Fibroblast of upper back skin (primary cell): ENCODE measurements at places on chromosomes 16 and 17.
A peak's percentile ranks its signal among the peaks of the same experiment; 100 is the strongest.

DNA sequence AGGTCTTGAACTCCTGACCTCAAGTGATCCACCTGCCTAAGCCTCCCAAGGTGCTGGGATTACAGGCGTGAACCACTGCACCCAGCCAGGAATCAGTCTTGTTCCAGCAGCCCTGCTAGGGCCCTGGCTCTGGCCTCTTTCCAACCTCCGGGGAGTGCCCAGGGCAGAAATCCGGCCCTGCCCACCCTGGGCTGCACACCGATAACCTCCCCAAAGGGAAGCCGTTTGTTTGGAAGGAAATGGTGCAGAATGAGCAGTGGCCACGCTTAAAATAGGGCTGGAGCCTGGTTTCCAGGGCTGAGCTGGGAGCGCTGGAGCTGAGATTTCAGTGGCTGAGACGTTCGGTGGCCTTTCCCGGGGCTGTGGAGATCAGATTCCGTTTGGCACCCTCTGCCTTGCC, 17.8 kb upstream of the EMP2 start:
- DNase-seq, result no peak

DNA sequence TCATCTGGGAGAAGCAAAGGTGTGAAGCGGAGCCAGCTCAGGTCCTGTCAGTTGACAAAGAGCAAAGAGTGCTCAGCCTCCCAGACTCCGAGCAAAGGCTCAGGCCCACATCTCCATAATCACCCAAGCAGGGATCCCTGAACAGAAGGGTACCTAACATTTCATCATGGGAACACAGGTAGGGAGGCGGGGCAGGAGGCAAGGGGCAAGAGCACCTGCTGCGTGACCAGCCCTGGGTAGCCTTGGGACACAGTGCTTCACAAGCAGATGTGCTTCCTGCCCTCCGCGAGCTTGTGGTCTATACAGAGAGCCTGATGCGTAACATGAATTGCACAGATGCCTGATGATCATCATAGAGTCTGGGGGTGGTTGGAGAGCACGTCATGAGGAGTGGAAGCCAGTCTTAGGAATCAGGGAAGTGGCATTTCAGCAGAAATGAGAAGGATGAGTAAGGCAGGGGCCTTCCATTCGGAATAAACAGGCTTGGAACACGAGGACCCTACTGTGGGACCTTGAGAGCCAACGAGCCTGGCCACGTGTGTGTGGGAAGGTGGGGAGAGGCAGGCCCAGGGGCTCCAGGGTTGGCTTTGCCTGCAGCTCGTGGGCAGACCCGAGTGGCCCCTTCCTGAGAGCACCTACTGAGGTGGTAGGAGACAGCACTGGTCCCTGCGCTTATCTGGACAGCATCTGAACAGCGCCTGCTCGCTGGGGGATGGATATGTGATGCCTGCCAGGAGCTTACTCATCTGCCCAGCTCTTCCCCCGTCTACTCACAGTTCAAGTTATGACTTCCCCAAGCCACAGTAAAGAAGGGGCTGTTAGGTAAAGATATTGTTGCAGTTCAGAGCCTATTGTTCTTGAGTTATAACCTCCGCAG, 125.8 kb downstream of the CCDC182 start:
- DNase-seq, result peak; percentile 52

DNA sequence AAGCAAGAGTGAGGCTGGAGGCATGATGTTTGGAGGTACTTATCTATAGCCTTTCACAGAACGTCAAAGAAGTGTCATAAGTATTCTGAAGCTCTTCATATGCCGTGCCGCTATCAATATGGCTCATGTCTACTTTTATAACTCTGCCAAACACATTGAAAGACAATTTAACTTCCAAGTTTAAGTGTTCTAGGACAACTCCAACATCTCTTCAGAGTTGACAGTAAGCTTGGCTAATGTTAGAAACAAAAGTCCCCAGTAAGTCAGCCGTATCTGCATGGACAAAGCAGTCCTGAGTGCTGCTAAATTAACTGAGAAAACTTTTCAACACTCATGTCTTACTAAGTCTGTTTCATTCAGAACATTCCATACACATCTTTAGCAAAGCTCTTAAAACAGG, 32.2 kb downstream of the GRB2 start:
- DNase-seq, result no peak

DNA sequence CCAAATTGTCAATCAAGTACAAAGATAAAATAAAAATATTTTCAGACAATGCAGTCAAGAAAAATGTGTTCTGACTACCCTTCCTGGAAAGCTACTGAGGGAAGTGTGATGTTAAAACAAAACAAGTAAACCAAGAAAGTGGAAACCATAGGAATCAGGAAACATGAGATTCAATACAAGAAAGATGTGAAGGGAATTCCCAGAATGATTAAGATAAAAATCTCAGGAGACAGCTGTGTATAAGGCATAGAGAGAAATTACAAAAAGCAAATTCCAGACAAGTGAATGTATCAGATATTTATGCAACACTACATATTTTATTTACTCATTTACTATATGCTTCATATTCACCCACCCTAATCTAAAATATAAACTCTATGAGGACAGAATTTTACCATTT, 32.2 kb downstream of the TRIM37 start:
- peak; percentile 39 for DNase-seq

- no peak for DNase-seq
Measured at GRCh38 chr16:2486645-2487516, 12.0 kb downstream of the TBC1D24 start.

- DNase-seq, result no peak
Measured at GRCh38 chr16:2826591-2827373, 3.3 kb upstream of the ZG16B start.

- DNase-seq, result no peak
Measured at GRCh38 chr17:81395600-81396277, 482 bp downstream of the BAHCC1 start.

GRCh38 chr17:34487626-34488025, 91.8 kb upstream of the TMEM132E start:
- no peak for DNase-seq

- no peak for DNase-seq
Measured at GRCh38 chr16:22739077-22739476, 74.9 kb upstream of the HS3ST2 start.

GRCh38 chr16:68496689-68497088, 42.4 kb upstream of the ZFP90 start:
- no peak for DNase-seq

- DNase-seq, result no peak
Measured at GRCh38 chr16:7843261-7843660, 510.6 kb downstream of the RBFOX1 start.

DNA sequence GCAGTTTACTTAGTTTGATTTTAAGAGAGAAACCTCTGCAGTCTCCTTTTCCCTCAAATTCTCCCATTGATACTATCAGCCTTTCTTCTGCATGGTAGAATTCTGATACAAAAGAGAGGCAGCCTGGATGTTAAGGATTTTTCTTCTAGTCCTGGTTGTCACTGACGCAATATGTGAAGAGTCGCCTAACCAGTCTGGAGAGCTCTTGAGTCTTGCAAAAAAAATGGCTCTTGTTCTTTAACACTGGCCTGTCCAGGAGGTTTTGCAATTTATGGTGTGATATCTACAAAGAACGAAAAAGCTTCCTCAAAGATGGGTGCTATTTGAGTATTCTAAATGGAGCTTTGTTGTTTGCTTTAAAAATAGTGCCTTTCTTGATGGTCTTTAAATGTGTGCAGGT, 28.9 kb downstream of the COX10 start:
- DNase-seq, result no peak

DNA sequence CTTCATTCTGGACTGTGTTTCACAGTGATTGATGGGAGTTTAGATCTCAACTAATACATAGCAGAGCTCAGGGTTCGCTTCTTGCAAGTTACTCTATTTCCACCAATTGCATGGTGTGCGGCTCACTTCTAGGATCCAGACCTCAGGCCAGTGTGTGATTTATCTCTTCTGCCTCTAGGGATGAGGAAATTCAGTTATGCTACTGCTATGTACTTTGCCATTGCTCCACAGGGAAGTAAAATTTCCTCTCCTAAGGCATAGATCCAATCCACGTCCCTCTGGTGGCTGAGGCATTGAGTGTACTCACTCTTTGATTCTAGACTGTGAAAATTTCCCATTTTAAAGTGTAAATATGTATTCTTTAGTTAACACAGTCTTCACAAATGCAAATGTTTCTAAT, 214.1 kb downstream of the HS3ST3B1 start:
- peak; percentile 27 for DNase-seq

DNA sequence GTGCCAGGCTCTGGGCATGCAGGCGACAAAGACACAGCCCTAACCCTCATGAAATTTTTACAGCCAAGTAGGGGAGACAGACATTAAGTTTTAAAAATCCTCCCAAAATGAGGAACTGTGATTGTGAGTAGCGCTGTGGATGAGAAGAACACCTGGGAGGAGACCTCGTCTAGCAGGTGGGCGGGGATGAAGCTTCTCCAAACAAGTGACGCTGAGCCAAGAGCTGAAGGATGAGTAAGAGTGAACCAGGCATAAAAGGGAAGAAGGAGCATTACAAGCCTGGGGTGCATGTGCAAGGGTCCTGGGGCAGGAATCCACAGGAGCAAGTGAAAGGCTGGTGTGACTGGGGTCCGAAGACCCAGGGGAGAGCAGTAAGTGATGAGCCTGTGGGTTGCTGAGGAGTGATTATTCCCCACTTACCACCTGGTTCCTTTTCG, 149.4 kb upstream of the HS3ST2 start:
- DNase-seq, result no peak

DNA sequence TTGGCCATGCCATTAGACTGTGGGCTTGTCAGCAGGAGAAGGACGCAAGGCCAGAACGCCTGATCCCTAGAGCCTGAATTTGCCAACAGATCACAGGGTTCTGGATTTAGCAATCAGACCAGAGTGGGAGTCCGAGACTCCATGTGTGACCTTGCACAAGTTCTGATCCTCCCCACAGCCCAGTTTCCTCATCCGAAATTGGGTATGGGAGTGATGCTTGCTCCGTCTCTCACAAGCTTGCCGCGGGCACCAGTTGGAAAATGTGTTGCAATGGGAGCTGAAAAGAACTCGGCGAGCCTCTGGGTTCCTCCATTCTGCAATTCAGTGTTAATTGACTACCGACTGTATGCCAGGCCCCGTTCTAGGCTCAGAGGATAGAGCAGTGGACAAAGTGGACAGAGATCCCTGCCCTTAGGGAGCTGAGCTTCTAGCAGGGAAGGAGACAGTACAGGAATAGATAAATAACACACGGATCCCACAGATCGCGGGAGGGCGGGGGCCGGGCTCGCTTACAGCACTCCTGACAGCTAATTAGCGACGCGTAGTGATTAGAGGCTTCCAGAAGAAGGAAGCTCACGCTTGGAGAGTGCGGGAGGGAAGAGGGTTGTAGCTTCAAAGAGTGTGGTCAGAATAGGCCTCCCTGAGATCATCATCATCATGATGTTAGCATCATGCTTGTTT, 150.4 kb upstream of the CIBAR2 start:
- no peak for DNase-seq

DNA sequence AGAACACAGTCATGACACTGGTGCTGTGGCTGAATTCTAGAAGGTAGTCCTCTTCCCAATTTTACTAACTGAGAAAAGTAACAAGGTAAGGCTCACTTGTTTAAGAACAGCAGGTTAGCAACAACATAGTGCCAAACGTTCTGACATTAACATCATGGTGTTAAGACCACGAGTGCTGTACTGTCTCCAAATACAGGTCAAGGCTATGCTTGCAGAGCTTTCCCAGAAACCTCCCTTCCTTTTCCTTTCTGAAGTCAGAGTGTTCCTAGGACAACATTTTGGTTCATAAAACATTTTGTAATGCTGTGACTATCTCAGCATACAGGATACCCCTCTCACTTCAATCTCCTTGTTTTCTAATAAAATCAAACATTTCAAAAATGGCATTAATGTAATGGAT, 144.0 kb downstream of the STX8 start:
- no peak for DNase-seq

- DNase-seq, result no peak
Measured at GRCh38 chr16:2806286-2806685, 8.0 kb downstream of the PRSS41 start.

GRCh38 chr17:73429440-73430164, 117.8 kb upstream of the CDC42EP4 start:
- peak; percentile 71 for DNase-seq
